Naive thymus-derived CD4-positive, alpha-beta T cell (primary cell): ENCODE measurements at places on chromosomes 4 and X. TPM values are rescaled to one million over a fixed set of nuclear protein-coding genes. Genes with fewer than 3 reads are reported as not detected.

GRCh38 chrX:53483838-53484405 is 49.8 kb upstream of the HSD17B10 start:
- H3K4me3 ChIP-seq, result no peak overlapping the region
- H3K36me3 ChIP-seq, result no peaks in the 10 kb centered on the region
- H3K4me1 ChIP-seq, result no peaks in the 10 kb centered on the region
- no peaks in the 10 kb centered on the region for H3K27me3 ChIP-seq
- no peak overlapping the region for H3K27ac ChIP-seq
- DNase-seq, result no peak

DNA sequence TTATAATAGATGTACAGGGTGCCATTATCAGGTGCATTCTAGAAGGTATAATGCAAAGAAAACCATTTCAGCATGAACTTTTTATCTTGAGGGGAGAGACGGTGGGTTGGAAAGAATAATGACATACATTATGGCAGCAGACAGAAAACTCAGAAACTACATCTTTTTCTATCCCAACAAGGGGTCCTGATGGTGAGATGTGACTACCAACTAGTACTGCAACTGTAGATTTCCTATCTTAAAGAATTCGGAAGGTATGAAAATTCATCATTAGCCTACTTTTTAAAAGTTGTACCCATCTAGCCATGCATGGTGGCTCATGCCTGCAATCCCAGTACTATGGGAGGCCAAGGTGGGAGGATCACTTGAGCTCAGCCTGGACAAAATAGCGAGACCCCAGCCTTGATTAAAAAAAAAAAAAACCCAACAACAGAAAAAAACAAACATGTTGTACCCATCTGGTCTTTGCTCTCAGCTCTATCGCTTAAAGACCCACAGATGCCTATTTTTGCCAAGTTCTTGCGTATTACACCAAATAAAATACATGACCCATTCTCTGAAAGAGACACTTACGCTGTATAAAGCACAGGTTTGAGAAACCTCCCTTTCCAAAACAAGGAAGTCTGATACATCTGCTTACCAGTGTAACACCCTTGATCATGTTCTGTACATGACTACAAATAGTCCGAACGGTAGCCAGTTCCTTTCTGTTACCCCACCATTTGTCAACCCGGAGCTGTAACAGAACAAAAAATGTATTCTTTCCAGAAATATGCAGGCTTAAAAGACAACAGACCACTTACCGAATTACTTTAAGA is 1.6 kb downstream of the RPL9 start:
- H3K27me3 ChIP-seq, result no peaks in the 10 kb centered on the region
- peak overlapping the region; percentile 85 for H3K4me3 ChIP-seq
- H3K27ac ChIP-seq, result peak overlapping the region; percentile 95
- peaks cover 16% of the 10 kb centered on the region for H3K36me3 ChIP-seq
- no peak for DNase-seq

DNA sequence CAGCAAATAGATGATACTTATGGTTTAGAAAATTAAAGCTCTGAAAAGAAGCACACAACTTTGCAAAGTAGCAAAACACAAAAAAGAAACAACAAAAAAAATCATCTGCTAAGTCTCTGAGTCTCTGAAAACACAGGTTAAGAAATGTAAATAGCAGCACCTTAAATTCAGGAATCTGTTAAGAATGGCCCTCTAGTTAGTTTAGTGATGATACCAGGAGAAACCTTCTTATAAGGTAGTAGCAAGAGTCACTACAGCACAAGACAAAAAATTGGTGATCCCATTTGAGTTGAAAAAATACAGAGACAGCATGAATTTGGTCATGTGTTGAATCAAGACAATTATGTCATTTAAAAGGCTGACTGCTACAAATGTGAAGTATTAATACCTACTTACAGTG is 308.2 kb upstream of the ADGRL3 start:
- no peaks in the 10 kb centered on the region for H3K27me3 ChIP-seq
- H3K4me3 ChIP-seq, result no peak overlapping the region
- no peak overlapping the region for H3K27ac ChIP-seq
- H3K36me3 ChIP-seq, result no peaks in the 10 kb centered on the region

The AMTN gene
- not detected for polyA plus RNA-seq

The FATE1 gene
- not detected for polyA plus RNA-seq

DNA sequence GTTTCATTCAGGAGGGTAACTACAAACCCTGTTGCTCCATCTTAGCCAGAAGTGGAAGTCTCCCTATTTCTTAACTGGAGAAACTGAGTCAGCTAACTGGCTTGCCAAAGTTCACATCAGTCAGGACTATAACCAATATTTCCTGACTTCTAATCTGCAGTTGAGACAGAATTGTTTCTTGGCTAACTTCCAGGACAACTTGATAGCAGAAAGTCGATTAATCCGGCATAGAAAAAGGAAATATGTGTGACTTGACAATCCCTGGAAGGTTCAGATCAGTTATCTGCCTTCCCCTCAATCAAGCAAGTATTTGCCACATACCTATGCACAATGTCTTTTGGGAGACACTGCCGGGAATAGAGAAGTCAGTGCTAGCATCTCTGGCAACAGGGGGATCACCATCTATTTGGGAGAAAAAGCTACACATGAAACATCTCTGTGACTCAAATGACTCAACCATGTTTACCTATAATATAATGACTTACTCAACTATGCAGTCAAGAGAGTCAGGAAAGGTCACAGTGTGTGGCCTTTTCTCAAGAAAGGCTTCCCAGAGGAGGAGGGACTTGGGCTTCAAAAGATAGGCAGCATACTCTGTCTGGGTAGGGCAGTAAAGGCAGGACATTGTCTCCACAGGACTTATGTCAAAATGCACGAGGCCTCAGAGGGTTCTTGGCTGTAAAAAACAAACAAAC is 12.4 kb upstream of the LONRF3 start:
- H3K36me3 ChIP-seq, result no peaks in the 10 kb centered on the region
- H3K27me3 ChIP-seq, result no peaks in the 10 kb centered on the region
- no peak overlapping the region for H3K27ac ChIP-seq
- no peak for DNase-seq
- no peak overlapping the region for H3K4me3 ChIP-seq
